ENCODE measurements at places on chromosomes 1 and 21.

GRCh38 chr1:25858494-25858893, 763 bp downstream of the AUNIP start:
- DNase-seq = no peak

DNA sequence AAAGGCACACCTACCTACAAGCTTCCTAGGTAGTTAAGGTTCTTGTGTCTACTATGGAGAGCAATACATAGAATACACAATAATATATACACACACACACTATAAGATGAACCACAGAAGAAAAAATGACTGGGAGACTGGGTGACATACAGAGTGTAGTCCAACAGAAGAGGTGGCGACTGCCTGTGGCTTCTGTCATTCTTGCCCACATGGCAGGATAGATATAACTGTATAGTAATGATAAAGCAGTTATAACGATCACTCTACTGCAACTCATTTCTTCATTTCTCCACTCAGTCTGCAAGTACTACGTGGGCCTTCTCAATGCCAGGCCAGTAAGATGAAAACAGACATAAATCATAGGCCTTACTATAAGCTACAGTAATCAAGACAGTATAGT, 113.8 kb upstream of the EDN2 start:
- no peak for DNase-seq

- DNase-seq = no peak
Observed at GRCh38 chr1:93601686-93602085, 80.0 kb downstream of the BCAR3 start.

- DNase-seq = no peak
Observed at GRCh38 chr1:95991787-95992520, 729.6 kb upstream of the PTBP2 start.

GRCh38 chr1:92623187-92623778, 136.6 kb upstream of the GFI1 start:
- no peak for DNase-seq

GRCh38 chr1:175499595-175500382, 243.6 kb downstream of the TNR start:
- DNase-seq = no peak

DNA sequence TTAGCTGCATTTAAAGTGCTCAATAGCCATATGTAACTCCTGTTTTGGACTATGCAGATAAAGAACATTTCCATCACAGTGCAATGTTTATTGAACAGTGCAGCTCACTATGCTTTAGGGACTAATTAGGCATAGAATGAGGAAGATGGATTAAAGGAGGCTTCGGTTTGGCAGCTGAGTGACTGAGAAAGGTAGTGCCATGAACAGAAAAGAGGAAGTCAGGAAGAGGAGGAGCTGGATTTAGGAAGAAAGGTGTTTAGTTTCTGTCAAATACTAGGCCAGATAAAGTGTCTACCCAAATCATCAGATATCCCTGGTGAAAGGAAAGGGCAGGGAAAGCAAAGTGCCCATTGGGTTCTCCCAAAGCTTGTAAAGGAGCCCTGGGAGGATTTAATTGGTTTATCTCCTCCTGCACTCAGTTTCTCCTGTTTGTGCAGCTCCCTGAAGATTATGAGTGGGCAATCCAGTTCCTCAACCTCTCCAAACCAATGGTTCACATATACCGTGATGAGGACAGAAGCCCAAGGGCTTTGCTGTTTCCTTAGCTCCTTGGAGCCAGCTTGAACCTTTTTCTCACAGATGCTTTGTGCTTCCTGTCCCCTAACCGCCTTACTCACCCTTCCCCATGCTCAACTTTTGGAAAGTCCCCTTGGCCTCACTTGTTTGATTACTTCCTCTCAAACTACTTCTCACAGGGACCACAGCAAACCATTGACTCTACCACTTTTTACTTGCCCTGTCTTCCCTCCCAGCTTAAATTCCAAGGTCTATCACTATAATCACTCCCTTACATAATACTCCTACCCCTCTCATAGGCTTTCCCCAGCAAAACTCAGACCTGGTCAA, 3.5 kb upstream of the RAP1A start:
- DNase-seq = no peak

- DNase-seq = no peak
Observed at GRCh38 chr1:85058311-85058710, 10.0 kb upstream of the MCOLN3 start.

DNA sequence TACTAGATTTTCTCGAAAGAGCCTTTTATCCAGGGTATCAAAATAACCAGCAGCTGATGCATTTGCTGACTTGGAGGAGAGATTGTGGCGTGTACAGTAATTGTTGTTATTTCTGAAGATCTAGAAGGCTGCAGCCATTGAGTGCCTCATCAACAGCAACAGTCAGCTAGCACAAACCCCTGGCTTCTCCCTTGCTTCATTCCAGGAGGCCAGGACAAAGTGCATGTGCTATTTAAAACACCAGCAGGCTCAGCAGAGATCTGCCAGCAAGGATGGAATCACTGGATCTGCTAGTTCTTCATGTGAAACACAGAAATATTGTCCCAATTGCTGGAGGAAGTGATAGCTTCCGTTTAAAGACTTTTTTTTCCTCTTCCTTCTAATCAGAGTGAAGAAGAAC, 2.8 kb upstream of the NGF start:
- DNase-seq = no peak

DNA sequence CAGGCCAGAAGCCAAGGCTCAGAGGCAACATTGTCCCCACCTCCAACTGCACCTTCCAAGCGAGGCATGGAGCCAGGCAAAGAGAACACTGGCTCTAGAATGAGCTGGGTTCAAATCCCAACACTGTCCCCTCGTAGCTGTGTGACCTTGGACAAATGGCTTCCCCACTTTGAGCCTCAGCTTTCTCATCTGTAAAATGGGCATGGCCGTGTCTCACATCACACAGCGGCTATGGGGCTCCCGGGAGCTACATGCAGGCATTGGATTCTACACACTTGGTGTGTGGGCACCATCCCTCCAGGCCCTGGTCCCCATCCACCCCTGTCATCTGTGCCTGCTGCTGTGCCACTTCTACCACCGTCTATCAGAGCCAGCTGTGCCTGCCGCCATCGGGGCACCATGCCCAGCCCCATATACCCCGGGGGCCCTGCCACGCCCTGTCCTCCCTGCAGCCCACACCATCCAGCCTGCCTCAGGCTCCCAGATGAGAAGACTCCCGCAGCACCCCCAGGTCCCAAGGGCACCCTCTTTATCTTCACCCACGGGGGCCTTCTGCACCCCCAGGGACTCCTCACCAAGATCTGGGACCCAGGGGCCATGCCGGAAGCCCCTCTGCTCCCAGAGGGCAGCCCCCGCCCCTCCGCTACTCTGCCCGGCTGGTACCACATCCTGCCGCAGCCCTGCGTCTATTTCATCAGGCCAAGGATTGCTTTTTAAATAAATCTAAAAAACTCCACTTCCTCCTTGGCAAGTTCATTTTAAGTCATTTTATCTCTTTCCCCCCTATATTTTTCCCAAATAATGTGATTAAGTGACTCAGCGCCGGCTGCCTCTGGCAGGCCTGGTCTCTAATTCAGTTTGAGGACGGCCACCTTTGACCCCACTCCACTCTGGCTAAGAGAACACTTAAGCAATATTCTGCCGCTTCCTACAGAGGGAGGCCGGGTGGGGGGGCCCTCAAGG, 107.8 kb upstream of the TARDBP start:
- no peak for DNase-seq

- DNase-seq = no peak
Observed at GRCh38 chr1:7171574-7171973, 386.3 kb downstream of the CAMTA1 start.

GRCh38 chr1:208068407-208068806, 157.5 kb upstream of the CD34 start:
- DNase-seq = no peak

- DNase-seq = no peak
Observed at GRCh38 chr1:115217150-115218033, 120.7 kb downstream of the NGF start.

DNA sequence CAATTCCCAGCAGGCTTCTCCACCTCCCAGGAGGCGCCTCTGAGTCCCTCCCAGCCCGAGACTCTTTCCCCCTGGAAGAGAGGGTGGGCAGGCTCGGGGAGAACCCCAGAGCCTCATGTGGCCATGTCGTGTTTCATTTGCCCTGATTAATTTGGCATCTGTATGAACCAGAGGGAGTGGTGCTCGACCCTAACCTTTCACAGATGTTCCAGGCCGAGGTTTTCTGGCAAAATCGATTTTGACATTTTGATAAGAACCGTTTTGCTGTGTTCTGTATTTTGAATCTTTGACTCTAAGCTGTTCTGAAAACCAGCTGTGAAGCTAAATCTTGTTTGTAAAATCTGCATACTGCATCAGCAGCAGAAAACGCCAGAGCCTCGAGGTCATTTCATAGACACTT, 367.4 kb downstream of the CAMTA1 start:
- DNase-seq = no peak

DNA sequence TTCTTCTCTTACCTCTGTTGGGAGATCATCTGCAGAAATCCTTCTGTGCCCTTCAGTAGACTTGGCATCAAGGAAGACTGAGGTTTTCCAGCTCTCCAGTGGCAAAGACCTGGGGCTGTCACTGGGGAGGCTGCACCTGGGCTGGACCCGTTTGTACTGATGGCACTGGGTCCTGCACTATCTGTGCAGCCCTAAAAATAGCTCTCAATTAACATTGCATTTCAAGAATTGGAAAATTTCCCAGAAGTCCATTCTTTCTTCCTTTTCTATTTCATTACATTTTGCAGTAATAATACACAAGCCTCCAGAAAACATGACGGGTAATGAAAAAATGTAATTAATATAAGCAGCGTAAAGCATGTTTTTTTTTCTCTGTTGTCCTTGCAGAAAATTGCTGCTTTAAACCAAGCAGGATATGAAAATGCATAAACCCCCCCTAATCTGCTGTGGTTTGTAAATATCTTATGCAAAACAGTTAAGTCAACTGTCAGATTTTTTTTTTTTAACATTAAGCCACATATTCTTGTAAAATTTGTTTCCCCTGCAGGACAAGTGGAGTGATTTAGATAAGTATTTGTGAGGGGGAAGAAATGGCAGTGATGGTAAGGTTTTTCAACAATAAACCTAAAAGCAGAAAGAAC, 64.9 kb downstream of the LMO4 start:
- no peak for DNase-seq

DNA sequence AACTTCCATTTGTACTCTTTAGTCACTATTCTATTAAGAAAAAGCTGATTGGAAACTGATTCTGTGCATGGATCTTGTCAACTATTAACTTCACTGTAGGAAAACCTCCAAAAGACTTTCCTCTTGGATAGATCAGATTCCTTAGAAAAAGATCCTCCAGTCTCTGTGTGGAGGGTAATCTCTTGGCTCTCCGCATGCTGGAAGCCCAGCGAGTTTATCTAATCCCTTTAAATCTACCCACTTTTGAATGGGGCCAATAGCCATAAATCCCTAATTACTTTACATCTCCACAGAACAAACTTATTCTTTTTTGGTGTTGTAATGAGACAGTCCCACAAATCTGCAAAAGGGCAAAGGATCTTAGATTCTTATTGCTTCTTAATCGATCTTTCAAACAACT, 1206.4 kb upstream of the ADGRL4 start:
- no peak for DNase-seq

GRCh38 chr1:30534551-30534940, 188.8 kb downstream of the MATN1 start:
- DNase-seq = no peak

DNA sequence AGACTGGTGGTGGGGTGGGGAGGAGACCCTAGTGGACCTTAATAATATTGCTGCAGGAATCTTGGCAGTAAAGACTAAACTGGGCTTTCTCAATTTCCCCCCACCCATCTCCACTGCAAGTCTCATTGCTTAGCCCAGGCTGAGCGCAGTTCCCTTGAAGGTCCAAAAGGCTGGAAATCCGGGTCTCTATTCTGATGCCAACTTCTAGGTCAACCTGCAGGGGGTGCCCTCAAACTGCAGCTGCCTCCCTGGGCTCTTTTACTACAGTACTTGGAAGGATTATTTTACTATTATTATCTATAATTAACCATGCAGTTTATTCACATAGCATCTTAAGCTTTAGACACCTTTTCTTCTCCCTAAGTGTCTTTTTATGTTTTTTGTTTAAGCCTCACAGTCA, 85.4 kb upstream of the WARS2 start:
- DNase-seq = no peak

GRCh38 chr1:234912548-234913277, 215.9 kb downstream of the TOMM20 start:
- DNase-seq = no peak

- DNase-seq = no peak
Observed at GRCh38 chr1:100606438-100606837, 68.5 kb downstream of the GPR88 start.

- DNase-seq = no peak
Observed at GRCh38 chr1:29470788-29471119, 234.4 kb downstream of the PTPRU start.

GRCh38 chr1:159223004-159223403, 18.3 kb downstream of the ACKR1 start:
- no peak for DNase-seq

GRCh38 chr21:31491617-31492016, 147.6 kb upstream of the TIAM1 start:
- DNase-seq = no peak

DNA sequence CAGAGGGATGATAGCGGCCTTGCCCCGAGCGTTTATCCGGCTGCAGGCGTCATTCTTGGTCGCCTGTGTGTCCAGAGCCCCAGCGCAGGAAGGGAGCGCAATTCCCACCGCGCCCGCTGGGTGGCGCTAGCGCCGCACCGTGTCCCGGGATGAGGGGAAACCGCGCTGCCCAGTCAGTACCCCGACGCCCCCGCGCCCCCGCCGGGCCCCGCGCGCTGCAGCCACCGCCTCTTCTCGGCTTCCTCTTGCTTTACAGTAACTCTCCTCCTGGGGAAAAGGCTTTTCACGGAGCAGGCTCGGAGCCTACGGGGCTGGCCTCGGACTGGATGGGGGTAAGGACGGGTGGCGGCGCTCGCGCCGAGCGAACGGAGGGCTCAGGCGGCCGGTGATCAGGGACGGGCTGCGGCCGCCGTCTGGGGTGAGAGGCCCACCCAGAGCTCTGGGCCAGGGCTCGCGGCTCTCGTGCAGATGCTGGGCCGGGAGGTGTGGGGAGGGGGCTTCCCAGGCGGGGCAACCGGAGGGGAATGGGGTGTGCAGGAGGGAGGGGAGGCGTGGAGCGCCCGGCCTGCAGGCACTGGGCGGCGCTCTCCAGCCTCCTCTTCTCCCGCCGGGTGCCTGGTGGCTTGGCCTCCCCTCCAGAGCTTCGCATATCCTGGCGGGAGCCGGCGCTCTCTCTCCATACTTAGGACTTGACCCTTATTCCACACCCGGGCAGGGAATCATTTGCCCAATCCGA, 29.8 kb downstream of the TEX35 start:
- peak; percentile 84 for DNase-seq

Data from fibroblast of skin of left quadriceps (primary cell).